Thoracic aorta (tissue), 2 donors: ENCODE measurements at places on chromosomes 16 and 17. TPM values are rescaled to one million over a fixed set of nuclear protein-coding genes. Genes with fewer than 3 reads are reported as not detected.

The SSTR5 gene
- 3.0 TPM for total RNA-seq

The HSD17B1 gene
- 2.8 TPM for total RNA-seq

The SETD1A gene
- 7.4 TPM for total RNA-seq

DNA sequence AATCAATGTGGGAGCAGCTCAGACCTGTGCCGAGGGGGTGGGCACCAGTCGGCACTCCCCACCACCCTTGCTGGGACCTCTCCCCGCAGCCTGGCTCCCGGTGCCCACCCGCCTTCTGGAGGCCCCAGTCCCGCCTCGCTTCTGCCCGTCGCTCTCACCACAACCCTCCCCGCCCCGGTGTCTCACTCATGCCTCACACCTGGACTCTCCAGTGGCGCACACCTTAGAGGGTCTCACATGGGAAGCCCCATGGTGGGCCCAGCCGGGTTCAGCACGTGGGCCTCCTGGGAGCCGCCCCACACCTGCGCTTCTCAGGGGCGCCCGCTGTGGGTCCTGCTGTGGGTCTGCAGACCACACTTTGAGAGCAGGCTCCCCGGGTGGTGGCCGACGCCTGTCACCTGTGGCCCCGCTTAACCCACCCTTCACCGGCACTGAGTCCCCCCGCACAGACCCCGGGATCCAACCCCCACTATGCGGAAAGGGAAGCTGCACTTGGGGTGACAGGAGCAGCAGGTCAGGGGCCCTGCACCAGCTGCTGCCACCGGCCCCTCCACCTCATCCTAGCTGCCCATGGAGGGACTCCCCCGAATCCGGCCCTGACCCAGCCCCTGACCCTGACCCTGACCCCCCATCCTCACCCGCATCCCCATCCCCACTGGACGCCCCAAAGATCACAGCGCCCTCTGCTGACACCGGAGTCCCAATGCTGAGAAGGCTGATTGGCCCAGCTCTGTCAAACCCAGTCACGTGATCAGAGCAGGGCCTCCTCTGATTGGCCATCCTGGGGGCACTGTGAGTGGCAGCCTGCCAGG, 27.4 kb upstream of the SLC38A10 start:
- no peak for DNase-seq

GRCh38 chr16:4136229-4136813, 20.1 kb upstream of the ADCY9 start:
- no peak for DNase-seq
